ENCODE measurements at places on chromosomes 4 and X.

- DNase-seq = no peak
Observed at GRCh38 chr4:44446191-44446590, 2.4 kb downstream of the KCTD8 start.

DNA sequence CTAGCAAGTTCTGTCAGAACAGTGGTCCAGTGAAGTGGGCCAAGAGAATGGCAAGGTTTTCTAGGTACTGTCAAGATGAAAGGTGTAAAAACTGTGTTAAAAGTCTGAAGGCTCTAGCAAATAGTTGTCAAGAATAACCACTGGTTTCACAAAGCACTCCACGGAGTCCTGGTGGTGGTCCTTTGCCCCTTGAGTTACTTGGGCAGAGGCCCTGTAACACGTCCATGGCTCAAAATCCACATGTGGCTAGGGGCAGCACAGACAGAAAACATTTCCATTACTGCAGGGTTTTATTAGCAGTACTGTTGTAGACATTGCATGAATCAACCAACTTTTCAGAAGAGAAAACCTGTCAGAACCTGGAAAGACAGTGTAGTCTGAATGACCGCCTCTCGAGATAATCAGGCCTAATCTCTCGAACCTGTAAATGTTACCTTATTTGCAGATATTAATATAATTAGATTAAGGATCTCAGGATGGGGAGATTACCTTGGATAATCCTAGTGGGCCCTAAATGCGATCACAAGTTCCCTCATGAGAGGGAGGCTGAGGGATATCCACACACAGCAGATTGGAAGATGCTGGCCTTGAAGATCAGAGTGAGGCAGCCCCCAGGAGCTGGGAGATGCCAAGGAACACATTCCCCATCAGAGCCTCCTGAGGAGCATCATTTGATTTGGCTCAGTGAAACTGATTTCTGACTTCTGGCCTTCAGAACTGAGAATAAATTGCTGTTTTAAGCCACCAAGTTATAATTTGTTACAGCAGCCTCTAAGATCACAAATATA lies 34.7 kb downstream of the ERVMER34-1 start:
- DNase-seq = no peak

GRCh38 chrX:105567082-105567481 lies 255.3 kb upstream of the NRK start:
- no peak for DNase-seq

DNA sequence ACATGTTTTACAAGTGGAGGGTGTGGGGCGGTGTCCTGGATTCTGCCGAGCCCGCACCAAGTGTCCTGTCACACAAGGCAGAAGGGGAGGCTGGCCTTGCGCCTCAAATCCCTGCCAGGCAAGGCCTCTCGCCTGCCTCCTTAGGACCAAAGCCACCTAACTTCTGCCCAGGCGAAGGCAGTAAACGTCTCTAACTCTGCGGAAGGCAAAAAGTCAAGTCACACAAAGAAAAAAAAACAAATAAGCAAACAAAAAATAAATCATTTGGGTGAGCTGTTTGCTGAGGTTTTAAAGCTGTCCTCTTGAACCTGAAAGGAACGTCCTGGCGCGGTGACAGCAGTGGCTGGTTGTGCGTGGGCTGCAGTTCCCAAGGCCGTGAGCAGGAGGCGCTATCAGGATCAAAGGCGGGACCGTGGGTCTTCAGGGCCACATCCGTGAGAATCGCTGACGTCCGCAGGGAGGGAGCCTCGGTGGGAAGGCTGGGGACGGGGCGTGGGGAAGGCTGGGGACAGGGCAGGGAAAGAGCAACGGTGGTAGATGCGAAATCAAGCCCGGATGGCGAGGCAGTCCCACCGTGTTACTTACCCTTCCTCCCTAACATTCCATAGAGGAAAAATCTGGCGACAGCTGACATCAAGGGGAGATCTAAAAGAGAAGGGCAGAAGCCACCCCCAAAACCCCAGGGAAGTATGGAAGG lies 99.1 kb downstream of the TRAPPC11 start:
- DNase-seq = no peak

DNA sequence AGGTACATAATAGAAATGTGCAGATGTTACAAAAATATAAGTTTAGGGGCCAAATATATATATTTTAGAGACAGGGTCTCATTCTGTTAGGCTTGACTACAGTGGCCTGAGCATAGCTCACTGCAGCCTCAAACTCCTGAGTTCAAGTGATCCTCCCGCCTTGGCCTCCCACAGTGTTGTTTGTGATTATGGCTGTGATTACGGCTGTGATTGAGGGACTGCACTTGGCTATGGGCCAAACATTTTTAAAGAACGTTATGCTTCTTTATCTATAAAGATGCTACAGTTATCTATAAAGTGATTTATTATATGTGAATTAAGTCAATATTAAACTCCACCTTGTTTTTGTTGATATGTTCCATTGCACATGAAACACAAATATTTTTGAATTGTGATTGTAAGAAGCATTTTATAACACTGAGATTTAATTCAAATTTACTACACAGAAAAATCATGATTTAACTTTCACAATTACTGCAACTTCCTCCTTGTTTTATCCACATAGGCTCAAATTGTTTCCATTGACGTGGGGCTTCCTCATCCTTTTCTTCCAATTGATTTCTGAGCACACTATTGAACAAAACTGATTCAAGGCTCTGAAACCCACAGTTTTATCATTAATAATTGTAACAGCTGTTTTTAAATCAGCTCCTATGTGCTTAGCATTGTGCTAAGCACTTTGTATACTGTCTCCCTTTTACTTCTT lies 68.4 kb upstream of the BMPR1B start:
- no peak for DNase-seq

- DNase-seq = no peak
Observed at GRCh38 chrX:154351183-154352011, 23.0 kb downstream of the FLNA start.

DNA sequence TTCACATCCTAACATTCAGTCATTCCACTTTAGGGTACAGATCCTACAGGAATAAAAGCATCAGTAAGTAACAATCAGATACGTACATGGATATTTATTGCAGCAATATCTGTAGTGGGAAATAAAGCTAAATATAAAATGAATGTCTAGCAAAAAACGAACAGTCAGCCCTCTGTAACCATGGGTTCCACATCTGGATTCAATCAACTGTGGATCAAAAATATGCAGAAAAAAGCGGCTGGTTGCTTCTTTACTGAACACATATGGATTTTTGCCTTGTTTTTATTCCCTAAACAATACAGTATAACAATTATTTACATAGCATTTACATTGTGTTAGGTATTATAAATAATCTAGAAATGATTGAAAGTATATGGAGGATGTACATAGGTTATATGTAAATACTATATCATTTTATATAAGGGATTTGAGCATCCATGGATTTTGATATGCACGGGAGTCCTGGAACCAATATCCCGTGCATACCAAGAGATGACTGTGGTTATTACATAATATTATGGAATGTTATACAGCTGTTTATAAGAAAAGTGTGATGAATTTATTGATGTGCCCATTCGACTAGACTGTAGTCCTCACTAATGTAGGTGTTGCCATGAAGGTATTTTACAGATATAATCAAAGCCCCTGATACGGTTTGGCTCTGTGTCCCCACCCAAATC lies 132.8 kb downstream of the ARHGEF9 start:
- no peak for DNase-seq

GRCh38 chrX:906586-906985 lies 276.0 kb downstream of the SHOX start:
- DNase-seq = no peak

GRCh38 chrX:9279234-9279544 lies 185.7 kb upstream of the TBL1X start:
- no peak for DNase-seq

DNA sequence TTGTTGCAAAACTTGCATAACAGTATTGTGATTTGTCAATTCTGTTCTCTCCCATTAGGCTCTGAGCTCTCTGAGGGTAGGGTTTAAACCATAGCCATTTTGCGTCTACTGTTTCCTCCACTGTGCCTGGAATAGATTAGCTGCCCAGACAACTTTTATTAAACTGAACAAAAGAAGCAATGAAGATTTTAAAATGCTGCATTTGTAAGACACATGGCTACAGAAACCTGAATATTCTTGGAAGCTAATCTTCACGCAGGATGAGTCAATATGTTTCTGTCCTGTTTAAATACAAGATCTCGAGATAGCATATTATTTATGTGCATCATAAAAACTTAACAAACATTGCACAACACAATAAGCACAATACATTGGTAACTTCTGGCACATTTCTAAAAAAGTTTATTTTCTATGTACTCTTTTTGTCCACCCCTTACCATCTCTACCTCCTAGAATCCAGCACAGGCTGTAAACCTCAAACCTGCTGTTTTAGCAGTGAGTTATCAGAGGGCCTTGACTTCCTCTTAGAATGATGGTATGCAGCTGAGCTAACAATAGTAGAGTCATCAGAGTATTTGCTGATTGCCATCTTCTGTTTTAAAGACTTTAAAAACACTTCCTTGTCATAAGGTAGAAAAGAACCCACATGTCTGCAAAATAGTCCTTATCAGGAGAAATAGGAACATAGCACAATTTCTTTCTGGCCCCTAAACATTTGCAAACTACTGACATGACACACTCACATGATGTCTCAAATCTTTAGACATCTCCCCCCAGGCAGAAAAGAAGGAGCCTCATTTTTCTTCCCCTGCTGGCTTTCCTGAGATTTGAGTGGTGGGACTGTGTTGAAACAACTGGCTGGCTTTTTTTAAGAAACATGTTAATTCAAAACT lies 10.6 kb upstream of the CCNG2 start:
- DNase-seq = no peak

- DNase-seq = no peak
Observed at GRCh38 chrX:19964017-19964710, 26.7 kb downstream of the BCLAF3 start.

DNA sequence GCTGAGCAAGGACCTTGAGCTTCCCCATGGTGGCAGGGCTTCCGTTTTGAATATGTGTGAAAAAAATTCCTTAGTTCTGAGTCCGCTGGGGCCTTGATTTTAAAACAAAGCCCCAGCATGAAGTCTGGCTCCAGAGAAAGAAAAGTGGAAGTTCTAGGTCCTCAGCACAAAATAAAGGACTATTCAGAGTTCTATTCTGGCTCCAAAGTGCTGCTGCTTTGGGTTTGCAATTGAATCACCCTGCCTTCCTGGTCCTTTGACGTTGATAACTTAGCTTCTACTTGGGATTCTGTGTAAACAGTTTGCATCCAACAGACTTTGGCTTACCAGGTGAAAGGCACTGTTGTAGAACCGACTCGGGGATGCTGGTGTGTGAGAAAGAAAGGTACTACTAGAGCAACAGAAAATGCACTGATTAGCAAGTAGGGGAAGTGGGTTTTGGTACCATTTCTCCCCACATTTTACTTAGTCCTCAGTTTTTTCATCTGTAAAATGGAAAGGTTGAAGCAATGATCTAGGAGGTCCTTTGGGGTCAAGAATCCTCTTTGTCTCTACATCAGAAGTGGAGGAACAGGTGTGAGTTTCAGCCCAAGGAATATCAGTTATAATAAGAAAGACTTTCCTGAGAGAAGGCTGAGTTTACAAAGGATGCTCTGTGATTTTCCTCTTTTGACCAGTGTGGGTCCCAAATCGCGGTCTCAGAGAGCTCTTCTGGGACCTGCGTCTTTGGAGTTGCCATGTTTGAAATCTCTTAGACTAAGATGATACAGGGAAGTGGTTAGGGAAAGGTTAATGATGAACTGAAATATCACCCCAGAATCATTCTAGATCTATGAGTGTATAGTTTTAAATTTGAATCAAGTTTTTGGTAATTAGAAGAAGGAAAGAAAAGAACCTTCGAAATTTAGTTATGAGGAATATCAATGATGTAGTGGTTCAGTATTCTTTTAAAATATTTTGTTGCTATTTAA lies 28.2 kb downstream of the IGFBP7 start:
- DNase-seq = no peak

DNA sequence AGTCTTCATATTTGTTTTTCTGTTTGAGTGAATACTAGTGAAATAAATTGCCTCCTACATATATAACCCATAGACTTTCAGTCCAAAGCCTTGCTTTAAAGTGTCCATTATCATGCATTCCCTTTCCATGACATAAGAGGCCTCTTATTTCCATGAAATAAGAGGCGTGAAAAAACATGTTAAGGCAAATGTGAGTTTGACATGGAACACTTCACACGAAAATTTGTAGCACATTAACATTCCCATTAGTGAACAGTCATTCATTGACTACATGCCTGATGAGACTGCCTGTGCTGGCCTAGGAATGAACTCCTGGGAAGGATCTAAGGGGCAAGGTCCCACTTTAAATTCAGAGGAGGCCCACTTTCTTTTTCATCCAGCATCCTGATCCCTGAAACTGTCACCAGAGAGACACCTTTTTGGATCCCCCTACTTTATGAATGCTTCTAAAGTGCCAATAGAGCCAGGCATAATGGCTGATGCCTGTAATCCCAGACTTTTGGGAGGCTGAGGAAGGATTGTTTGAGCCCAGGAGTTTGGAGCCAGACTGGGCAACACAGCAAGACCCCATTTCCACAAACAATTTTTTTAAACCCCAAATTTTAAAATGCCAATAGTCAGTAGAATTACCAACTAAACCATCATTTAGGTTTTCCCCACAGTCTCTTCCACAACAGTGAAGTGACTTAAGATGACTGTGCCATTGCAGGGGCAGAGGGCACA lies 6.7 kb downstream of the RTL8B start:
- no peak for DNase-seq

- no peak for DNase-seq
Observed at GRCh38 chrX:136291824-136292223, 8.9 kb upstream of the ADGRG4 start.

- no peak for DNase-seq
Observed at GRCh38 chrX:9864011-9864410, 77.8 kb downstream of the SHROOM2 start.

GRCh38 chr4:180489787-180490186 lies 1753.4 kb upstream of the TENM3 start:
- no peak for DNase-seq

GRCh38 chrX:109843963-109844751 lies 111.1 kb upstream of the ACSL4 start:
- no peak for DNase-seq

GRCh38 chr4:173074501-173074946 lies 94.1 kb upstream of the GALNT7 start:
- DNase-seq = no peak

- no peak for DNase-seq
Observed at GRCh38 chr4:139918591-139918990, 235.4 kb downstream of the MAML3 start.

GRCh38 chrX:374596-374995 lies 12.1 kb downstream of the PPP2R3B start:
- no peak for DNase-seq

DNA sequence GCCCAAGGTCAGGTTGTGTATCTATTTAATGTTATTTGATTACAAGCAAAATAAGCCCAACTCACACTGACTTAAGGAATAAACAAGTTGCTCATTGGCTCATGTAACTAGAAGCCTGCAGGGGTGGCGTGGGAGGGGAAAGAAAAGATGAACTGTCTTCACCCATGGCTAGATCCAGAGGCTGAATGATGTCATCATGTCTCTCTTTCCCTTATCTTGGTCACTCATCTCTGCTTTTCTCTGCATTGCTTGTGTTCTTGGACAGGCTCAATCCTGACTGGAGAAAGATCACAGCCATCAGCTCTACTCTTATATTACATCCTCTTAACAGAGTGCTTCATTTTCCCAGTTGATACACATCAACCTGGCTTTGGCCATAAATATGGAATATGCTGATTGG lies 290.0 kb upstream of the DIAPH2 start:
- DNase-seq = no peak
